ENCODE measurements at places on chromosomes 1 and 21. TPM values are rescaled to one million over a fixed set of nuclear protein-coding genes. Genes with fewer than 3 reads are reported as not detected.

Gene GPA33
- total RNA-seq: 0.63 TPM

- DNase-seq: no peak
- H3K4me3 ChIP-seq: no peak overlapping the region
- H3K4me1 ChIP-seq: peaks cover 11% of the 10 kb centered on the region
- peaks cover 4% of the 10 kb centered on the region for H3K27me3 ChIP-seq
- H3K36me3 ChIP-seq: no peaks in the 10 kb centered on the region
Observed at GRCh38 chr1:40926441-40926840, 53.1 kb upstream of the CTPS1 start.

DNA sequence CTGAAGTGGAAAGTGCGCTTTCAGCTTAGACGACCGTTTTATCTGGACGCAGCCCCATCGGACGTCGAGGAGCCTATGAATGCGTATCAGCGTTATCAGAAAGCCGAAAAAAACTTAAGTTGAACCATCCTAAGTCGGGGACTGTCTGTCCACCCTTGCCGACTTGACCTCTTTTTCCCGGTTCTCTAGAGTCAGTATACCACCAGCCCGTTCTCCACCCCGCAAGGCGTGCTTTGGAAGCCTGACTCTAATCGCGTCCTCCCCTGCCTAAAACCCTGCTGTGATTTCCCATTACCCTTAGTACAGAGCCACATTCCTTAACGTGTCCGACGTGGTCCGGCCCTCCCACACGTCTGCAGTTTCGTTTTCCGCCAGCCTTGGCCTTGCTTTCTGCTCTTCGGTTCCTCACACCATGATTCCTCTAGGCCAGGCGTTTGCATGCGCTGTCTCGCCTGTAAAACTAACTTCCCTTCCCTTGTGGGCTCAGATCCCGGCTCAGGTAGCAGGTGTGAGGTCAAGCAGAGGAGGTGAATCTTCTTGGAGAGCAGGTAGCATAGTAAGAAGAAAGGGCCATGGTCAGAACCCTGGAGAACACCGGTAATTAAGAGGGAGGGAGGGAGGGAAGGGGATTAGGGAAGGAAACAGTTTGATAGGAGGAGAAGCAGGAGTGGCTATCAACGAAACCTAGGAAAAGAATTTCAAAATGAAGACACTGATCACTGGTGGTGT lies 865 bp downstream of the ADPRS start:
- peak overlapping the region; percentile 91 for H3K4me3 ChIP-seq
- peaks cover 13% of the 10 kb centered on the region for H3K4me1 ChIP-seq
- H3K27ac ChIP-seq: peak overlapping the region; percentile 92
- DNase-seq: peak; percentile 27
- peaks cover 2% of the 10 kb centered on the region for H3K27me3 ChIP-seq
- peaks cover 26% of the 10 kb centered on the region for H3K36me3 ChIP-seq

- no peaks in the 10 kb centered on the region for H3K27me3 ChIP-seq
- no peak for DNase-seq
- peaks cover 65% of the 10 kb centered on the region for H3K36me3 ChIP-seq
- no peak overlapping the region for H3K27ac ChIP-seq
Observed at GRCh38 chr1:151529211-151529702, 10.9 kb upstream of the TUFT1 start.

GRCh38 chr1:82491301-82492048 lies 690.7 kb downstream of the ADGRL2 start:
- H3K36me3 ChIP-seq: peaks cover 30% of the 10 kb centered on the region
- no peak overlapping the region for H3K27ac ChIP-seq
- H3K4me1 ChIP-seq: peaks cover 13% of the 10 kb centered on the region
- H3K4me3 ChIP-seq: no peak overlapping the region

Gene CLCNKA
- 2.7 TPM for total RNA-seq

- no peaks in the 10 kb centered on the region for H3K27me3 ChIP-seq
- H3K4me3 ChIP-seq: no peak overlapping the region
- H3K27ac ChIP-seq: no peak overlapping the region
- peaks cover 2% of the 10 kb centered on the region for H3K4me1 ChIP-seq
Observed at GRCh38 chr21:32545948-32546441, 39.3 kb downstream of the TCP10L start.

DNA sequence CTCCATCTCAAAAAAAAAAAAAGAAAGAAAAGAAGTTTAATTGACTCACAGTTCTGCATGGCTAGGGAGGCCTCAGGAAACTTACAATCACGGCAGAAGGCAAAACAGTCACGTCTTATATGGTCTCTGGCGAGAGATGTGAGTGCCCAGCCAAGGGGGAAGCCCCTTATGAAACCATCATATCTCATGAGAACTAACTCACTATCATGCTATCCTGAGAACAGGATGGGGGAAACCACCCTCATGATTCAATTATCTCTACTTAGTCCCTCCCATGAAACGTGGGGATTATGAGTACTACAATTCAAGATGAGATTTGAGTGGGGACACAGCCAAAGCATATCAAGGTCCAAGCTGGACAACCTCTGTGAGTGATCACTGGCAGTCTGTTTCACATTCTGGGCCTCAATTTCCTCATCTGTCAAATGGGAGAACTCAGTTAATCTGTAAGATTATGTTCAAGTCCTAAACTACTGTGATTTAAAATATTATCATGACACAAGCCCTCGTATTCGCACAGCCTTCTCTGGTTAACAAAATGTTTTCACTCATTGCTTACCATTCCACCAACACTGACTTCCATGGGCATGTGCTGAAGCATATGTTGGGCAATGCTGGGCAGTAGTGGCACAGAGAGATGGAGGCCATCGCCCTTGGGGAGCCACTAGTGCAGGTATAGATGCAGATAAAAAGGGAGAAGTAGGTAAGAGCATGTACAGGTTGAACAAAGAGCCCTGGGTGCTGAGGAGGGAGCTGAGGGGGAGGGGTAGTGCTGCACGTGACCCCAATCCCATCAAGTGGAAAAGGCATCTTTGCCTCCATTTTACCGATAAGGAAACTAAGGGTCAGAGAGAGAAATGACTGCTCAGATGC lies 46.2 kb upstream of the SLC2A1 start:
- H3K36me3 ChIP-seq: no peaks in the 10 kb centered on the region
- H3K27me3 ChIP-seq: no peaks in the 10 kb centered on the region
- DNase-seq: no peak
- peaks cover 48% of the 10 kb centered on the region for H3K4me1 ChIP-seq

Gene ZNF695
- 29.4 TPM for total RNA-seq

GRCh38 chr1:29124366-29125236 lies 898 bp upstream of the TMEM200B start:
- H3K4me1 ChIP-seq: peaks cover 19% of the 10 kb centered on the region
- H3K36me3 ChIP-seq: no peaks in the 10 kb centered on the region
- peak overlapping the region; percentile 65 for H3K4me3 ChIP-seq

Gene ARPC5
- 60.9 TPM for total RNA-seq

Gene TCHH
- total RNA-seq: 0.02 TPM

DNA sequence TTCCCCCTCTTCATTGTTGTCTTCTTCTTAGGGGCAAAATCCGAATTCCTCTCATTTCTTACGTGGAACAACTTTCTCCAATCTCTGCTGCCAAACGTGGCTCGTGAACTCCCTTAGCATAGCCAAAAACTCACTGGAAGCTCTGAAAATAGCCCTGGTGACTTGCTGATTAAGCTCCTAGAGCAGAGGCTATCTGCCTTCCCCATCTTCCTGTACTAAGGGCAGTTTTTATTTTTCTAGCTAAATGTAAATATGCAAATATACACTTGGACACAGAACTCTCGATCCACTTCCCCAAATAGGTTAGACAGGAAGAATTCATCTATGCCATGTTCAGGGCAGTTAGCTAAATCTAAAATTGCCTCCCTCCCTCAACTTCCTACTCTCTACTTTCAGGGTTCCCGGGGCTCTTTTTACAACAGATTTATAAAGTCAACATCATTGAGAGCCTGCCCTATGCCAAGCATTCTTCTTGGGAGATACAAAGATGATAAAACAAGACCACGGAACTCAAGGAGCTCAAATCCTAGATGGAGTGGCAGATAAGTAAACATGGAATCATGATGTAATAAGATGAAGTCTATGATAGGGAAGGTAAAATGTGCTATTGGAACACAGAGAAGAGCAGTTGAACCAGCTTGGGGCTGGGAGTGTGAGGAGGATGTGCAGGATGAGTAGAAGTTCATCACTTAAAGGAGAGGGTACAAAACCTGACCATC lies 59.4 kb upstream of the FMOD start:
- H3K36me3 ChIP-seq: peaks cover 19% of the 10 kb centered on the region
- DNase-seq: no peak
- H3K4me3 ChIP-seq: no peak overlapping the region
- no peaks in the 10 kb centered on the region for H3K4me1 ChIP-seq
- H3K27ac ChIP-seq: no peak overlapping the region

DNA sequence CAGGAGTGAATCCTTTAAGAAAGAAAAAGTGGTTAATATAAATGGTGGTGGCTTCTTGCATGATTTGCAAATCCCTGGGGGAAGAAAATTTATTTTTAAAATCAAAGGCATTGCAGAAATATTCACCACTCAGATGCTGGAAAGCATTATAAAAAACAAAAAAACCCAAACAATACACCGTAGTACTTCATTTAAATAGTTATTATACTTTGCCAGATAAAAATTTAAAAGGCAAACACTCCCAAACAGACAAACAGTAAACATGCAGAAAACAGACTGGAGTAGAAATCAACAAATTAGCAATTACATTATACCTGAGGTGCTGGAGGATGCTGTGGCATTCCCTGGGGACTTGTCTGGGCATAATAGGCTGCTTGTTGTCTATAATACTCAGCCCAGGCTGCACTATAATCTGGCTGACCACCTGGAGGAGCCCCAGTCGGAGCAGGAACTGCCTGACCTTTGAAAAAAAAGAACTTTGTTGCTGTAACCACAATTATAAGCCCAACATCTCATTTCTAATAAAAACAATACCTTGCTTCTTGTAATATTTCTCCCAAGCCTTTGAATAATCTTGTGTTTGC lies 29.9 kb downstream of the FUBP1 start:
- H3K4me1 ChIP-seq: peaks cover 5% of the 10 kb centered on the region
- no peaks in the 10 kb centered on the region for H3K27me3 ChIP-seq
- no peak for DNase-seq
- peak overlapping the region; percentile 73 for H3K27ac ChIP-seq

Gene LPAR3
- 26.8 TPM for total RNA-seq

DNA sequence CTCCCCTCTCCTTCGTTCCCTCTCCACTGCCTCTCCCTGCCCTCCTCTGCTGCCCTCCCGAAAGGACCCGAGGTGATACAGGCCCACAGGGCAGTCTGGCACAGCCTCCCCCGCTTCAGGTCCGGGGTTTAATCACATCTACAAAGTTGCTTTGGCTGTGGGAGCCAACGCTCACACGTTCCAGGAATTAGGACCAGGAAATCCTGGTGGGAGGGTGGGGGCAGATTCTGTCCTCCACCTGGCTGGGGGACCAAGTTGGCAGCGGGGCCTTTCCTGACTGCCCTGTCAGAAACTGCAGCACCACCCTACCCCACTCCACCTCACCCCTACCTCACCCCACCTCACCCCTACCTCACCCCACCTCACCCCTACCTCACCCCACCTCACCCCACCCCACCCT lies 95.1 kb downstream of the WDR4 start:
- no peak overlapping the region for H3K27ac ChIP-seq
- no peak overlapping the region for H3K4me3 ChIP-seq
- DNase-seq: no peak
- H3K27me3 ChIP-seq: peaks cover 48% of the 10 kb centered on the region

Measured in WTC11 (cell line).